ENCODE measurements at places on chromosomes 6 and 20. TPM values are rescaled to one million over a fixed set of nuclear protein-coding genes. Genes with fewer than 3 reads are reported as not detected.

DNA sequence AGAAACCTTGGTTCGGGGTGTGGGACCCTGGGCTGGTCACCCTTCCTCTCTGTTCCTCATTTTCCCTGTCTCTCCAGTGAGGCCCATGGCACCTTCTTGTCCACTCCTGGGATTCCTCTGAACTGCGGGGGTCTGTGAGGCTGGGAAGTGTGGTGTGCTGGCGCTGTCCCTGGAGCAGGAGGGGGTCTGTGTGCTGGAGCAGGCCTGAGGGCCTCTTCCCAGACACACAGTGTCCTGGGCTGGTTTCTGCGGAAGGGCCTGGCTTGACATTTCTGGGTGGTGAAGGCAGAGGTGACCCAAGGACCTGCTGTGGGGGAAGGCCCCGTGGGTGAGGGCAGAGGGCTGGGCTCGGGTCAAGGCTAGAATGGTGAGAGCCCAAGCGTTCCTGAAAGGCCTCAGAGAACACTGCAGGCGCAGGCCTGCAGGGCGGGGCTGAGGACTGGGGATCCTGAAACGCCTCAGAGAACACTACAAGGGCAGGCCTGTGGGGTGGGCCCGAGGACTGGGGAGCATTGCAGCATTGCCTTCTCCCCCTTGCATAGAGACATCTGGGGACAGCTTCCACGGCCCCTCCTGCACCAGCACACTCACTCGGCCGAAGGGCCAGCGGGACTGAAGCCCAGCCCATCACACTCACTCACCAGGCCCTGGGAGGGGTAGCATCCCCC, 10.6 kb upstream of the BAK1 start:
- no peak for DNase-seq

DNA sequence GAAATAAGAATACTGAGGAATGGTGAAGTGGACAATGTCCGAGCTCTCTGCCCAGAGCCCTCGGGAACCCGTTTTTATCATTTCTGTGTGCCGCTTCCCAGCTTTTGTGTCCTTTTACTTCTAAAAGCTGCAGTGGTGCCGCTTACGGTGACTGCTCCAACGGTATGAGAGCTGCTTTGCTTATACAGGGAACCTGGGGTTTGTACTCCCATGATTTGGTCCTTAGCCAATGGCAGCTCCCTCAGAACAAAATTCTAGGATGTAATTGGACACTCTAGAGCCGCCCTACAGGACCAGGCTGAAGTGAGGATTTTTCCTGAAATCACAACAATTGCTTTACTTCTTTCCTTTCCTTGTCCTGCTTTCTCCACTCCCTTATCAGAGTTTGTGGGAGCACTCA, 24.2 kb upstream of the PCSK2 start:
- DNase-seq, result no peak

DNA sequence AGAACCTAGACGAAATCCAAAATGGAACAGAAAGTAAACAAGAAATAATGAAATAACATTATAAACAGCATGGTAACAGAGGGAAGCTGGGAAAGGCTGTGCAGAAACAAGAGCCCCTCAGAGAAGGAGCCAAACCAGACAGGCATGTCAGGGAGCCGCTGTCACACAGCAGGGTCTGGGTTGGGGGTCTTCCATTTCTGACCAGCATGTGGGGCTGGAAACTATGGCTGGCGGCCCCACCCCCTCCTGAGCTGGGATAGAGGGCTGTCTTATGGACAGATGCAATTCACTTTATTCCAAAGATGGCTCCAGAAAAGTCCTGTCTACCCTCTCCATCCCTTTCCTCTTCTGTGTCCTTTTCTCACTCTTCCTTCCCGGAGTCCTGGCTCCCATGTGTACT, 27.3 kb downstream of the C6orf89 start:
- DNase-seq, result no peak

DNA sequence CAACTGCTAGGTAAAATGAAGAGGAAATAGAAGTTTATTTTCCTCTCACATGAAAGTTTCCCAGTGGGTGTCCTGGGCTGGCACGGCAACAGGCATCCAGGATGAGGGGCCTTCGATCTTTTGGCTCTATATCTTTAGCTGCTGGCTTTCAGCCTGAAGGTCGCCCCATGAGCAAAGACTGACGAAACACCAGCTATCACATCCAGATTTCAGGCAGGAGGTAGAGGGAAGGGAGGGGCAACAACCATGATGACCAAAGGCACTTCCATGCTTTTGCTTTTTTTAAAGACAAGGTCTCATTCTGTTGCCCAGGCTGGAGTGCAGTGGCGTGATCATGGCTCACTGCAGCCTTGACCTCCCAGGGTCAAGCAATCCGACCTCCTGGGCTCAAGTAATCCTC, 387.9 kb downstream of the RNGTT start:
- no peak for DNase-seq

DNA sequence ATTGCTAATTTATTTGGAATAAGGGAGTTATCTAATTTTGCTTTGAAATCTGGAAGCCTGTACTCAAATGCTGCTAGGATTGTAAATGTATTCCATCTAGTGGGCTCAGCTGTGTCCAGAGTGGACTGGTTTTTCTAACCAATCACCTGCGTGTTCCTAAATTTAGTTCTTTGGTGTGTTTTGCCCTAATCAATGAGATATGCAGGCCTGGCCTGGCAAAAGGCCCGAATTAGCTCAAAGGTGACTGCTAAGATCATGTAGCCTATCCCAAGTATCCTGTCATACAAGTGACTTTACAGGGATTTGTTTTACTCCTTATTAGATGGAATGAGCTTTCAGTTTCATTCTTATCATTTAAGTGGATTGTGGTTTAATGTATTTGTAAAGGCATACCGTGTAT, 51.3 kb upstream of the ARMC2 start:
- DNase-seq, result no peak

GRCh38 chr20:3815703-3816315, 4.5 kb upstream of the AP5S1 start:
- DNase-seq, result peak; percentile 42

DNA sequence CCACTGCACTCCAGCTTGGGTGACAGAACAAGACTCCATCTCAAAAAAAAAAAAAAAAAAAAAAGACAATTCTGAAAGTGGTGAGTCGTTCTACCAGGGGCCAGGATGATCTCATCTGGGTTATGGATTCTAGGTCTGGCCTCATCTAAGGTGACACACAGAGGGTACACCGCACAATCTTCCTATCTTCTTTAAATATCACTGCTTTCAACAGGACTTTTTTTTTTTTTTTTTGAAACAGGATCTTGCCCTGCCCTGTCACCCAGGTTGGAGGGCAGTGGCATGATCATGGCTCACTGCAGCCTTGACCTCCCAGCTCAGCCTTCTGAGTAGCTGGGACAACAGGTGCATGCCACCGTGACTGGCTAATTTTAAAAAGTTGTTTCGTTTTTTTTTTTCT, 67.7 kb downstream of the SLC16A10 start:
- peak; percentile 28 for DNase-seq

GRCh38 chr6:130369831-130370230, 4.0 kb downstream of the TMEM200A start:
- no peak for DNase-seq

- no peak for DNase-seq
Measured at GRCh38 chr6:3899970-3900439, 50.8 kb downstream of the FAM50B start.

GRCh38 chr6:170088582-170088955, 202.3 kb downstream of the DLL1 start:
- peak; percentile 35 for DNase-seq

GRCh38 chr6:130362128-130362527, 3.7 kb upstream of the TMEM200A start:
- no peak for DNase-seq

GRCh38 chr6:169139179-169139971, 114.3 kb downstream of the THBS2 start:
- DNase-seq, result no peak

DNA sequence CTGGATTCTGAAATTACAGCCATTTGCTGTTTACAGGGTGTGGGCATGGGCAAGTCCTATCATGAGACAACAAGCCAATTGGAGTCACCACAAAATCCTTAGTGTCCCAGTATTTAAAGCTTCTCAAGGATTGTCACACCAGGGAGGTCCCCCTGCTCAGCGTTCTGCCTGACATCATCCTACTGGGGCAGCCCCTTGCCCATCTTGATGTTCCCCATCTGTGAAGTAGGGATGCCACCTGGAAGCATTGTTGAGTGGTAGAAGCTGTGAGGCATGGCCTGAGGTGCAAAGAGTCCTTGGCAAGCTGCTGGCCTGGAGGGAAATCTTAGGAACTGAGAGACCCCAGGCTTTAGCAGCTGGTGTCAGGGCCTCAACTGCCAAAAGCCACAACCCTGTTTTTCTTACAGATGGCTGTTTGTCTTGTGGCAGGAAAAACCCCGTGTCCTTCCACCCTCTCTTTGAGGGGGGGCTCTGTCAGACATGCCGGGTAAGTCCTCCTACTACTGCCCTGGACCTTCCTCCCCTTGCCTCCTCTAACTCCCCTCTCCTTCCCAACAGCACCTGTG, 23.3 kb upstream of the MAPRE1 start:
- DNase-seq, result no peak

DNA sequence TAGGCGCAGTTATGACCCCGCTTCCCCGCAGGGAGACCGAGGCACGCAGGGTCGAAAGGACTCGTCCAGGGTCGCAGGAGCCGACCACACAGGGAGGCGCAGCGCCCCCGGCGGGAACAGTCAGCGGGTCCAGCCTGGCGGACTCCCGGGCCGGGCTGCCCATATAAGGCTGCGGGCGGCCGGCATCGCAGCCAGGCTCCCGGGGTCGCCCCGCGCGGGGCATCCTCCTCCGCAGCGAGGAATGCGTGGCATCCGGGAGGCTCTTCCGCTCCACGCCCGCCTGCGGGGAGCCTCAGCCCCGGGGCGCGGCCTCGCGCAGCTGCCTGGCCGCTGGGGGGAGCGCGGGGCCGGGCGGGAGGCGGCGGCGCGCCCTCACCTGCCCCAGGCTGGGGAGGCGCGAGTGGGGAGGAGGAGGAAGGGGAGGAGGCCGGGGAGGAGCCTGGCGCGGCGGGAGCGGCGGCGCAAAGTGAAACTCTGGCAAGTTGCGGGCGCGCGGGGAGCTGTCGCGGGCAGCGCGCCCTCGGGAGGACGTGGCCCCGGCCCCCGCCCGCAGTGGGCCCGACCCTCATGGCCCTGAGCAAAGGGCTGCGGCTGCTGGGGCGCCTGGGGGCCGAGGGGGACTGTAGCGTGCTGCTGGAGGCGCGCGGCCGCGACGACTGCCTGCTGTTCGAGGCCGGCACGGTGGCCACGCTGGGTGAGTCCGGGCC, at the start of gene SYNJ2:
Gene SYNJ2, plus strand, starts transcription at position 469 of the 707 bp plus-strand sequence. Its CDS starts 99 bp downstream, at position 568.
- DNase-seq, result peak; percentile 84

DNA sequence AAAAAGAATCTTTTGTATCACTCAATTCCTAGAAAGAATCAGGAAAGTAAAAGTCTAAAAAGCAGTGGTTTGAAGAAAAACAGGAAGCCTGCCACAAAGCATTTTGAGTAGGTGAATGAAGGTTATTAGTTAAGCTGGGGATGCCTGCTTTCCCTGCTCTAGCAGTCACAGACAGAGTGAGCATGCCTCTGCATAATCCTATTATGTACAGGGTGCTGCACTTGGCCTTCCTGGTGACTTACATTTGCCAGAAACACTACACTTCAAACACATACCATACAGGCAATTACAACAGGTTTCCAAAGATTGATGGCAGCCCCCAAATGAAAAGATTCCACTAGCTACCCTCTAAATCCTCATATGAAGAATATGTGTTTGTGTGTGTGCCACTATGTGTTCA, 130.8 kb downstream of the TPBG start:
- no peak for DNase-seq

DNA sequence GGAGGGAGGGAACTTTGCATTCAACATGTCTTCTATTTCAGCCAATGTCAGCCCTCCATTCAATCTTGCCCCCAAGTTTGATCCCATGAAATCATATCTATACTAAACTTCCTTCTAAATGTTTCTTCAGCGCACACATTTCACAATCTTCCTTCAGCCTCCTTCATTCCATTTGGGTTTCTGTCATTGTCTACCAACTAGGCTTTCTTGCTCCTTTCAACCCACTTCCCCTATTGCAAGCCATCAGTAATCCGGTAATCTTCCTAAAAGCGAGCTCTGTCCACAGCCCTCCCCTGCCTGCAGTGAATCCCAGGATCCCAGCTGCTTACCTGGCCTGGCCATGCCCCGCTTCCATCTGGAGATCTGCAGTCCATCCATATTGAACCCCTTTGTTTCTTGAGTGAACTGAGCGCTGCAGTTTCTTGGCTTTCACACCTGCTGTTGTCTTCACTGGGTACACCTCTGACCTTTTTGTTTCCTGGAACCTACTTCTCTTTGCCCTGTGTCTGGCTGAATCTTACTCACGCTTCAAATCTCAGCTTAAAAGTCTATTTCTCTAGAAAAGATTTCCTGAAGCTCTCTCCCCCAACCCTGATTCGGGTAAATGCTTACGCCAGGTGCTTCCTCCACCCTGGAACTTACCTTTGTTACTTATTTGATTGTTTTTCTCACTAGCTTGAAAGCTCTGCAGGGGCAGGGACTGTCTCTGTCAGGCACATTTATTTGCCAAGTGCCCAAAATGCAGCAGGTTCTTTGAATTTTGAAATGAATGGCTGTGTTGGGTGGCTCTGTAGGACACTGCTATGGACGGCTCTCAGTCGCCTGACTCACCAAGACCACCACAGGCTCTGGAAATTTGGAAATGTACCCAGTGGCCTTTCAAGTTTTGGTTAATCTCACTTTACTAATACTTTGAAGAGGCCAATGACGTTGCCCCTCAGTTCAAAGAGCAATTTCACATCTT, 50.3 kb downstream of the ADTRP start:
- peak; percentile 34 for DNase-seq

DNA sequence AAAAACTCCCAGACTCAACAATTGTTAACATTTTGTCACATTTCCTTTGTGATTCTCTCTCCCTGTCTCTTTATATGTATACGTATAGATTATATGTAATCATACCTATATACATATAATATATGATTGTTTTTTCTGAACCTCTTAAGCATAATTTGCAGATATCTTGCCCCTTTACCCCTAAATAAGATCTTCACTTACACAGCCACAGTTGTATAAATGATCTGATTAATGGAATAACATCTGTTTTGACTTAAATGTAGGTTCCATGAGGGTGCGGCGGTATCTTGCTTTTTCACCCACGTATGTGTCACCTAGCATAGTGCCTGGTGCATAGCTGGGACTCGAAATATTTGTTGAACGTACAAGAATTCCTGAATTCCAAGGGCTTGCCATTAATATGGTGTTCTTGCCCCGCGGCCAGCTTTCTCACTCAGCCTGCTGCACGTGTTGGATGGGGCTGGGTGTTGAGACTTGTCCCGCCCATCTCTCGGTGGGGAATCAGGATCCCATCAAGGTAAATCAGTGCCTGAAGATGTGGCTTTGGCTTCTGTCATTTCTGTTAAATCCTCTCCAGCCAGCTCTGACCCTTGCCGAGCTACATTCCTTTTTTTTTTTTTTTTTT, 10.4 kb upstream of the MANBAL start:
- DNase-seq, result no peak

RIPPLY2 gene
- not detected for total RNA-seq

SCGN gene
- total RNA-seq, result not detected

SMPDL3A gene
- 0.30 TPM for total RNA-seq

TEAD3 gene
- total RNA-seq, result 0.66 TPM

FAM209A gene
- total RNA-seq, result 0.24 TPM

OTOR gene
- not detected for total RNA-seq

CAP2 gene
- total RNA-seq, result not detected

PACRG gene
- 0.50 TPM for total RNA-seq

Measured in activated naive CD8-positive, alpha-beta T cell treated with anti-CD3 and anti-CD28 coated beads for 36 hours (primary cell).